ENCODE measurements at places on chromosomes 11 and 22.

DNA sequence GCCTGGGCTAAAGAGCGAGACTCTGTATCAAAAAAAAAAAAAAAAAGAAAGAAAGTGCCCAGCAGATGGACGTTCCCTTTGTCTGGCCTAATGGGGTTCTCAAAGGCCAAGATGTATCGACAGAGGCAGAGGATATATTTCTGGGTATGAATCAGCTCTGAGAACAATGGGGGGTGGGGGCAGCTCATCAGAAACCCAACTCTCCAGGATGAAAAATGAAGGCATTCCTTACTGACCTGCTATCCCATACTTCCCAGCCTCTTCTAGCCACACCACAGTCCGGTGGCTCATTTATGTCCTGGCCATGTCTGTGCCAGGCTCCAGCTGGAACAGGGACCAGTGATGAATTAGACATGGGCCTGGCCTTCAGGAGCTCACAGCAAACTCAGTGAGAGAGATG, 15.2 kb upstream of the POLD3 start:
- no peak for DNase-seq

DNA sequence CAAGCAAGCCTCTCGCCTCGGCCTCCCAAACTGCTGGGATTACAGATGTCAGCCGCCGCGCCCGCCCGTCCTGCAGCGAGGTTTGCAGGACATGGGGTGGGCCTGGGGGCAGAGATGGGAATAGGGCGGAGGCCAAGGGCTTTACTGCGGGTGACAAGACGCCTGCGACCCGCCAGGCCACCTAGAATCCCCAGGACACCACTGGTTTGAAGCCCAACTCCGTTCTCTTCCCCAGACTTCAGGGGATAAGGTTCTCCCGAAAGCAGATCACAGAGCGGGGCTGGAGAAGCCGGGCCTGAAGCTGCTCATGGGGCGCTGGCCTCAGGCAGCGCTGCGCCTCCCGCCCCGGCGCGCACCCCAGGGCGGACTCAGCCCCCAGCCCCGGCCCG, 354 bp downstream of the POLR2L start:
- no peak for DNase-seq

DNA sequence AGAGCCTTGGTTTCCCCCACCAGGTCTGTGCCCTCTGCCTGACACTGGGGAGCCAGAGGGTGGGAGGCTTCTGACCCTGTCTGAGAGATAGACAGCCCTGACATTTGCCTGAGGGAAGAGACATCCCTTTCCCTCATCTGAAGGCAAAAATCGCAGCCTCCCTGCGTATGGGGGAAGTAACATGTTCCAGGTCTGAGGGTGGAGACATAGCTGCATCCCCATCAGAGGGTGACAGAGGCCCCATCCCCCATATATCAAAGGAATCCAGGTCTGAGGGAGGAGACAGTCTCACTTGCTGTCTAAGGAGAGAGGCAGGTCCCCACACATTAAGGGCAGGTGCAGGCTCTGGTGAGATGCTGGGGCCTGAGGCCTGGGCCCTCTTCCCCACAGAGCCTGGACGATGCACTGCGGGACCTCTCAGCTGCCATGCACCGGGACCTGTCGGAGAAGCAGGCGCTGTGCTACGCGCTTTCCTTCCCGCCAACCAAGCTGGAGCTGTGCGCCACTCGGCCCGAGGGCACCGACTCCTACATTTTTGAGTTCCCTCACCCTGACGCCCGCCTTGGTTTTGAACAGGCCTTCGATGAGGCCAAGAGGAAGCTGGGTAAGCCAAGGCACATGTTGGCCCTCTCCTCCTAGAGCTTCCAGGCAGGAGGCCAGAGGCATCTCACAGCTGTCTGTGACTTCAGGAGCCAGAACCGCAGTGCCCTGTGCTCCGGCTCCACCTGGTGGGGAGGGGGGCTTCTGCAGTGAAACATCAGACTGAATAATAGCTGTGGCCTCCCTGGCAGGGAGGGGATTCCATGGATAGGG, 16.1 kb upstream of the RELT start:
- DNase-seq, result no peak

- no peak for DNase-seq
These were observed 75.7 kb upstream of the SUSD2 start for GRCh38 chr22:24105631-24106030.

- no peak for DNase-seq
These were observed 81.2 kb downstream of the PACS1 start for GRCh38 chr11:66151273-66151672.

GRCh38 chr22:20922141-20922751, 5.0 kb downstream of the CRKL start:
- DNase-seq, result no peak

DNA sequence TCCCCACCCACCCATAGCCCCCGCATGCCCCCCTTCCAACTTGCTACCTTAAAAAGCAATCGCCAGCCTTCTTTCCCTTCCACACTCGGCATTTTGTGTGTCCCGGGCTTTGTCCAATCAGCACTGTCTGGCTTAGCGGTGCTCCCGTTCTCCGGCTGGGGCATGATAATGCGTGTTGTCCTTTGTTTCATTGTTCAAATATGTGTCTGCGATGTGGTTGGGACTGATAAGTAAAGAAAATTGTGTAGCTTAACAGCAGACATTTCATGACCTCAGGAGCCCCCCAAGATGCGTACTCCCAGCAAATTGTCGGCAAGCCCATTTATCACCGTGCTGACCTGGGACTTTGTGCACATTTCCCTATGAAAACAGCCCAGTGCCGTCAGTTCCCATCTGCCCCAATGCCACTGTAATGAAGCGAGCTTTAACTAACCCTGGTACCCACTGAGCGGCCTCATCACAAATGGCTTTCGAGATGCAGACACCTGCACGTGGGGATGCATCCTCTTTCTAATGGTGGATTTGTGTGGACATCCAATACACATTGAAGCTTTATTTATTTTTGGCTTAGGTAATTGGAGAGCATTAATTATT, 167.0 kb upstream of the E2F8 start:
- DNase-seq, result no peak

GRCh38 chr11:134474942-134475341, 62.9 kb upstream of the B3GAT1 start:
- DNase-seq, result no peak

- DNase-seq, result no peak
These were observed 16.1 kb downstream of the CXCR5 start for GRCh38 chr11:118899706-118900360.

DNA sequence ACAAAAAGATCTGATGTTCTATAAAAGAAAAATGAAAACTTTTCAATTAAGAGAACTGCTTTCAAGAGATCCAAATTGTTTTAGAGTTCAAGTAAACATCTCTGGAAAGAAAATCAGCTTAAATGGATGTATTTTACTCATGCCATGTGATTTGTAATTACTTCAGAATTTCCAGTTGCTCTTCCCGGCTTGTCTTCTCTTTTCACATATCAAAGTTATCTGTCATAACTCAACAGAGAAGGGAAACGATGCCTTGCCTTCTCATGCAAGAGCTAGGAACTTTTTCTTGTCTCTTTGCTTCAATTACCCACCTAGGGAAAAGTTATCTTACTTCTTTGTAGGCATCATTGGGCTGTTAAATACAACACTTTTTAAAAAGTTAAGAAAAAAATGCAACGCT, 255.2 kb upstream of the POU2AF2 start:
- no peak for DNase-seq

DNA sequence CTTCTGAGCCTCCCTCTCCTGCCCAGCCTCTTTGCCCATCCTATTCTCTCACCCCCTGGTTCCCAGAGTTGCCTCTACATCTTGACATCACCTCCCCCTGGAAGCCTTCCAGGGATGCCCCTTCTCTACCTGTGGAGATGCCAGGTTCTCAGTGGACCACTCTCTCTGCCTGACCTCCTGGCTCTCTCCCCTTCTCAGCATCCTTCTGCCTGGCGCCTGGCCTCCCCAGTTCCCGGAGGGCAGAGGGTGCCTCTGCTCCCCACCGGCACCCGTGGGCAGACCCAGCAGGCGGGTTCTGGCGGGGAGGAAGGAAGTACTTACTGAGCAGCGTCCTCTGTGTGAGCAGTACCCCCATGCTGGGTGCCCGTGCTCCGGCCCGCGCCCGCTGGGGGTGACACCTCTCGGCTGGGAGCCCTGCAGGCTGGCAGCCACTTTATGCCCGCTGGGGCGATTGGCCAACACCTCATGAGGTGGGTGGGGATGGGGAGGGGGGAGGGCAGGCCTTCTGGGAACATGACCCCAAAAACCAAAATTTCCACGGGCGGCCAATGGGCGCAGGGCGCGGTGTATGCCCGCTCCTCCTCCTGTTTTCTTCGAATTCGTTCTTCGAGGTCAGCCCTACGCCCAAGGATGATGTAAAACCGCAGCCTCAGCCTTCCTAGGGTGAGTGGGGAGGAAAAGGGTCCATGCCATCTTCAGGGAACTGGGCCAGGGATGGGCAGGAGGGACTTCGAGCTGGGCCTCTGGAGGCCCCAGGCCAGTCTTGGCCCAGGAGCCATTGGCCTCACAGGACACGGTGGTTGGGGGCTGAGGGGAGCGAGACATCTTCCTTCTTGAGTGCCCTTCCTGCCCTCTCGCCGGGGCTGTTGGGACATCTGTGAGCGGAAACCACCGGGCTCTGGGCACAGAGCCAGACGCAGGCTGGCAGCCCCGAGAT, at the start of gene OSM:
Gene OSM, minus strand, starts transcription at position 407 of the 937 bp plus-strand sequence. Its CDS starts 52 bp downstream, at position 355.
- peak; percentile 83 for DNase-seq

DNA sequence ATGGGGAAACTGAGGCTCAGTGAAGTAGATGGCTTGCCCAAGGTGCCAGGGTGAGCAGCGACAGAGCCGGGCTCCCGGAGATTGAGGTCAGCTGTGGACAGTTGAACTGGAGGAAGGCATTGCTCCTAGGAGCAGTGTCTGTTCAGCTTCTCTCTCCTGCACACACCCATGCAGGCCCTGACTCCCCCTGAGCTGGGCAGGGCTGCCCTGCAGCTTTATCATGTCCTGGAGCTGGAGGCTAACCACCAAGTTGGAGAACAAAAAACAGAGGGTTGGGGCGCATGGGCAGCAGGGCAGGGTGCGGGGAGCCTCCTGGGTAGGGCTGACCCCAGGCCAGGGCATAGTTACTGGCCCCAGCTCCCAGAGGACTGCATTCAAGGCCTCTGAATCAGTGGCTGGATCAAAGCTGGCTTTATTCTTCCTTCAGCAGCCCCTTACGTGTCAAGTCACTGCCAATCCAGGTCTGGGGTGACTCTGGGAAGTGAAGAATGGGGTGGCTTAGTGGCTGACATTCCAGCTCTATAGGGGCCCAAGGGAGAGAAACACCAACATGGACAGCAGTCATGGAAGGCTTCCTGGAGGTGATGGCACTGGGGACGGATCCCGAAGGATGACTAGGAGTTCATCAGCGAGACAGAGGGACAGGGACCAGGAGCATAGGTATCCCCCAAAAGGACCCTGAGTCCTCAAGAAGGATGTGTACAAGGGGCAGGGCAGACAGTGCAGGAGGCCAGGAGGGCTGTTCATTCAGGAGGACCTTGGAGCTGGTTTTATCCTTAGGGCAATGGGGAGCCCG, 83.8 kb downstream of the CACNA1I start:
- no peak for DNase-seq

DNA sequence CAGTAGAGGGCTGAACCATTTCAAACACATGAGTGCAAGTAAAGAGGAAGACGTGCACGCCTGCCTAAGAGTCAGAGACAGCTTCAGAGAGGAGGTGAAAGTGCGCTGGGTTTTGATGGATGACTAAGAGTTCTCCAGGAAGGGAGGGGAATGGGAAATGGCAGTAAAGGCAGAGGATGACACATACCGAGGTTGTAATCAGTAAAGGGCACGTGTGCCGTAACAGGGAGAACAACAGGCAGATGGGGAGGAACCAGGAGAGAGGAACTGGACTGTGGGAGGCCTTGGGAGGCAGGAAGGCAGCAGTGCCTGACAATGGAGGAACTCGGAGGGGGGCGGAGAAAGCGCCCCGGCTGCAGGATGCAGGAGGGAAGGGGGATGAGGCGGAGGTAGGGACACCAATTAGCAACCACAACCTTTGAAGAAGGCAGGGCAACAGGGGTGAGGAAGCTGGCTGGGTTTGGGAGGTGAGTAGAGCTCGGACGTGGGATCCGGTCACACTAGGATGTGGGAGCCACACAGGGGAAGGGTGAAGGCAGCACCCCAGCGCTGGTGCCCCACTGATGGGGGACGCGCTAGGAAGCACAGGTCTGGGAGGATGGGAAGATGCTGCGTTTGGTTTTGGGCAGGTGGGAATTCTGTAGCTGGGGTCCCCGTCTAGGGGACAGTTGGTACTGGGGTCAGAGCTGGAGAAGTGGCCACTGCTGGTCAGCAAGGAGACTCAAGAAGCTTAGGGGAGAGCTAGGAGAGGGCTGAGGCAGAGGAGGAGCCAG, 67.4 kb downstream of the SCUBE1 start:
- DNase-seq, result no peak

GRCh38 chr11:30919389-30920152, 333.4 kb upstream of the MPPED2 start:
- DNase-seq, result peak; percentile 12

DNA sequence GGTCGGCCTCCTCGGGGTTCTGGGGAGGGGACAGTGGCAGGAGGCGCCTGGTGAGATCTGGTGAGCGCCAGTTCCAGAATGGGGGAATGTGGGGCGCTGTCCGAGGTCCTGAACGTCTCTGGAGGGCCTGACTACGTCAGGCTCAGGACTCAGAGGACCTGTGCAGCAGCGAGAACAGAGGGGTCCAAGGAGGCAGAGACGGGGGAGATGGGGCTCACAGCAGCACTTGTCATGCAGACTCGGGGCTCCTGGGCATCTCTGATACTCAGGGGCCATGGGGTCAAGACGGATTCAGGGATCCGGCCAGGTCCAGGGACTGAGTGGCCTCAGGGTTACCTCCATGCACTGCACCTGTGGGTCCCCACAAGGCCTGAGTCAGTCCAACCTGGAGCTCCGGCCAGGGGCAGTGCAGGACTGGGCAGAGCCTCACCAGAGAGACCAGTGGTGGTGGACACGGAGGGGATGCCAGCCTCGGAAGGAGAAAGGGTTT, 92.2 kb downstream of the BRD1 start:
- no peak for DNase-seq

DNA sequence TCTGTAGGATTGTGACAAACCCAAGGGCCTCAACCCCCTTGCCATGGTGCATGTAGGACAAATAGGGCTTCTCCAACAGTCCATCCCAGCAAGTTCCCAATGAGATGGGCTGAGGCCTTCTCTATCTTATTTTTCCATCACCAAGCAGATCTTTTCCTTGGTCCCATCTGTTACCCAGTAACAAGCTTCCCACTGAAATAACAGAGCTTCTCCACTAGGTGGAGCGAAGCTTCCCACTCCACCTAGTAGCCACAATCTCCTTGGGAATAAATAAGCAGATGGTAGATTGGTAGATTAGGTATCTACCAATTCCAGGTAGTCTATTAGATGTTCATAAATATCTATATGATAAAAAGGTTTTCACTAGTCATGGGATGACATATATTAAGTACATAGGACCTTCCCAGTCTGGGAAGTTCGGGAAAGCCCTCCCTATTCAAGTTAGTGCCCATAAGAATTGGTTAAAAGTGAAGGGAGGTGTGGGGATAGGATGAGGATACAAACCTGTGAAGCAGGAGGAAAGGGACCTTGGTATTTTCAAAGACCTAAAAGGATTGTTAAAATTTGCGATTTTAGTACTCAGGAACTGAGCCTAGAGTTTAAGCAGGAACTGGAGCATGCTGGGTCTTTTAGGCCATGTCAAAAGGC, 5.9 kb upstream of the OR52L1 start:
- DNase-seq, result no peak

GRCh38 chr11:77101043-77101537, 1.6 kb upstream of the OMP start:
- no peak for DNase-seq
